ENCODE measurements at places on chromosomes 12 and 14. TPM values are rescaled to one million over a fixed set of nuclear protein-coding genes. Genes with fewer than 3 reads are reported as not detected.

GRCh38 chr12:3681595-3682061 lies 71.3 kb downstream of the CRACR2A start:
- no peak for DNase-seq
- no peak overlapping the region for H3K27ac ChIP-seq
- no peak overlapping the region for H3K4me3 ChIP-seq
- no peaks in the 10 kb centered on the region for H3K27me3 ChIP-seq
- H3K36me3 ChIP-seq = peaks cover 16% of the 10 kb centered on the region

GRCh38 chr12:62684570-62685295 lies 218.1 kb downstream of the MON2 start:
- H3K27me3 ChIP-seq = no peaks in the 10 kb centered on the region
- no peaks in the 10 kb centered on the region for H3K36me3 ChIP-seq

- H3K27me3 ChIP-seq = no peaks in the 10 kb centered on the region
- H3K36me3 ChIP-seq = no peaks in the 10 kb centered on the region
- H3K4me1 ChIP-seq = no peaks in the 10 kb centered on the region
- no peak overlapping the region for H3K27ac ChIP-seq
Observed at GRCh38 chr14:22112004-22112403, 438.4 kb upstream of the OR4E1 start.

GRCh38 chr12:46303039-46303666 lies 34.3 kb upstream of the SLC38A1 start:
- no peaks in the 10 kb centered on the region for H3K36me3 ChIP-seq
- no peak for DNase-seq
- no peaks in the 10 kb centered on the region for H3K27me3 ChIP-seq
- H3K4me3 ChIP-seq = no peak overlapping the region

DNA sequence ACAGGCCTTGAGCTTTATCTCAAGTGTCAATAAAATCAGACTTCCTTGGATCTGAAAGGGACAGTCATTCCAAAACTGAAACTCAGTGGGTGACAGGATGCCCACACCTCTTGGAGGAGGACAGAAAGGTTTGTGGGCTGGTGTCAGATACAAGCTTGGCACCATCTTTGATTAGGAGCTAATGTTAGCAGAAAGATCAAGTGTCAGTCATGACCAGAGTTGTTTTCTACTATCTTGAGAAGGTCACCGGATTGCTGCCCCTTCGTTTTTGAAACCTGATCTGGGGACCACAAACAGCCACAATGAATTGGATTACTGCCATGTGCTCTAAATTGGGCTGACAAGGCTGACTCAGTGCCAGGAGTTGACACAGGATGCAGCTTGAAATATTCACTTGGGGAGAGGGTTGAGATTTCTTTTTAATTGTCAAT lies 88.3 kb downstream of the OTOGL start:
- H3K4me3 ChIP-seq = no peak overlapping the region
- H3K27ac ChIP-seq = peak overlapping the region; percentile 78
- no peaks in the 10 kb centered on the region for H3K36me3 ChIP-seq
- H3K4me1 ChIP-seq = peaks cover 5% of the 10 kb centered on the region
- no peak for DNase-seq

- no peak overlapping the region for H3K27ac ChIP-seq
- H3K4me1 ChIP-seq = peaks cover under 1% of the 10 kb centered on the region
- no peaks in the 10 kb centered on the region for H3K36me3 ChIP-seq
- no peak overlapping the region for H3K4me3 ChIP-seq
Observed at GRCh38 chr12:15556411-15557102, 232.6 kb downstream of the EPS8 start.

DNA sequence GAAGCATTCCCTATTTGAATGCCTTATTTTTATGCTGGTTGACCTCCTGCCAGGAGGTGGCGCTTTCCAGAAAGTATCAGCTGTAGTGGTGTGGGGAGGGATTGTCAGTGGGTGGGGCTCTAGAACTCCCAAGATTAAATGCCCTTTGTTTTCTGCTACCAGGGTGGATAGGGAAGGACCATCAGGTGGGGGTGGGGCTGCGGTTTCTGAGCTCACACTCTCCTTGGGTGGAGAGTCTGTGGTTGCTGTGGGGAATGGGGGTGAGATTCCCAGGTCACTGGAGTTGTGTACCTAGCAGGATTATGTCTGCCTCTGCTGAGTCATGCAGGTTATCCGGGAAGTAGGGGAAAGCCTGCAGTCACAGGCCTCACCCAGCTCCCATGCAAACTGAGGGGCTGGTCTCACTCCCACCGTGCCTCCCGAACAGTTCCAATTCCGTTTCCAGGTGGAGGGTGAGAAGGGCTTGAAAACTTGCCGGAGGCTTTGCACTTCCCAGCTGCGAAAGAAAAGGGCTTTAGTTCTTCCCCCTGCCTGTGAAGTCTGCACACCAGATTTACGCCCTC lies 68.3 kb downstream of the ALG10B start:
- H3K4me3 ChIP-seq = no peak overlapping the region
- no peaks in the 10 kb centered on the region for H3K36me3 ChIP-seq
- H3K27me3 ChIP-seq = no peaks in the 10 kb centered on the region
- no peak overlapping the region for H3K27ac ChIP-seq
- DNase-seq = peak; percentile 47
- H3K4me1 ChIP-seq = no peaks in the 10 kb centered on the region

- no peaks in the 10 kb centered on the region for H3K4me1 ChIP-seq
- H3K4me3 ChIP-seq = no peak overlapping the region
- H3K27me3 ChIP-seq = no peaks in the 10 kb centered on the region
- no peaks in the 10 kb centered on the region for H3K36me3 ChIP-seq
- no peak for DNase-seq
- no peak overlapping the region for H3K27ac ChIP-seq
Observed at GRCh38 chr12:72207486-72208409, 64.4 kb upstream of the TRHDE start.

- no peak overlapping the region for H3K4me3 ChIP-seq
- H3K27ac ChIP-seq = no peak overlapping the region
- DNase-seq = no peak
- H3K4me1 ChIP-seq = peaks cover 6% of the 10 kb centered on the region
Observed at GRCh38 chr14:77310026-77310425, 10.7 kb downstream of the POMT2 start.

DNA sequence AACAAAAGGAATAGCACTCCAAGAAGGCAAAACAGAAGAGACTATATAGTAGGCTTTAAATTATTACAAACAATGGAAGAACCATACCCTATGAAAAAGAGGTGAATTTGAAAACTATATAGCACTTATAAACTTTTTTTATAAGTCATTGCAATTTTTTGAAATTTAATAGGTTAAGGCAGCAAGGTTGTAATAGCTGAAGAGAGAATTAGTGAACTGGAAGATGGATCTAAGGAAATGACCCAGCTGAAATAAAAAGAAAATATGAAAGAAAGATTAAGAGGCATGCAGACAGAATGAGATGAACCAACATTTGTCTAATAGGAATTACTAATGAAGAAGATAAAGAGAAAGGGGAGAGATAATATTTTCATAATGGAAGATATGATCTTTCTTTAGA lies 9.8 kb downstream of the TESC start:
- H3K36me3 ChIP-seq = no peaks in the 10 kb centered on the region
- no peak for DNase-seq
- H3K4me1 ChIP-seq = peaks cover 8% of the 10 kb centered on the region
- no peaks in the 10 kb centered on the region for H3K27me3 ChIP-seq

DNA sequence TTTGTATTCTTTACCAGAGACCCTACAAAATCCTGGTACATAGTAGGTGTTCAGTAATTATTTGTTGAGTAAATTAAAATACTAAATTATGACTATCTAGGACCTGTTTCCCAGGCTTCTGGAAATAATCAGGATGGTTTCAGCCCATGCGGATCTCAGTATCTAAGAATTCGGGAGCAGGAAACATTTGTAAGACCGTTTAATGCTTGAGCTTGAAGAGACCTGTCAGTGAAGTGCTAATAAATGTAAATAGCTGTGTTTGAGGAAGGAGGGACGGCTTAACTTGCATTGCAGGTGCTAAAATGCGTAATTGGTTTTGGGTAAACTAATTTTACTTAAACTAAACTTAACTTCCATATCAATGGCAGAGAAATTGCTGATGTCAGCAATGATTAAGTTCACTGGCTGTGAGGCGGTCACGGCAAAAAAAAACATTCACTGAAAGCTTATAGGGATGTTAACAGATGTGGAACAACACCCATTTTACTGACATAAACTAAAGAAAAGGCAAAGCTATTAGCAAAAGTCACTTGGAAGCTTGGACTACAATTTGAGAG lies 28.6 kb upstream of the AEBP2 start:
- no peak overlapping the region for H3K4me3 ChIP-seq
- no peaks in the 10 kb centered on the region for H3K27me3 ChIP-seq
- H3K4me1 ChIP-seq = peaks cover 5% of the 10 kb centered on the region

DNA sequence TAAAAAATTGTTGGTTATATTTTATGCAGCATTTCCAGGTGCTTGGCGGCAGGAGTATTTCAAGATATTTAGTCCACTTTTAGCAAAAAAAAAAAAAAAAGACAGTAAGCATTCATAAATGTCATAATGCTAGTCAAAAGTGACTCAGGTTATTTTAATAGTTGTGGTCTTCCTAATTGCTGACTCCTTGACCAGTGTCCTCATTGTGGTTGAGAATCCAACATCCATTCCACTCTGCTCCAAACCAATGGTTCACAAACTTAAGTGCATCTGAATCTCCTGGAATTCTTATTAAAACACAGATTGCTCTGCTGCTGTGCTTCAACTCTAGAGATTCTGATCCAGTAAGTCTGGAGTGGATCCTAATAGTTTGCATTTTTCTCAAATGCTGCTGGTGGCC lies 71.4 kb downstream of the AKAP6 start:
- no peak overlapping the region for H3K27ac ChIP-seq
- DNase-seq = no peak
- H3K36me3 ChIP-seq = no peaks in the 10 kb centered on the region
- no peaks in the 10 kb centered on the region for H3K4me1 ChIP-seq
- H3K4me3 ChIP-seq = no peak overlapping the region
- H3K27me3 ChIP-seq = no peaks in the 10 kb centered on the region

GRCh38 chr12:52228931-52229330 lies 4.1 kb upstream of the KRT7 start:
- peaks cover 13% of the 10 kb centered on the region for H3K4me1 ChIP-seq
- H3K27me3 ChIP-seq = peaks cover 17% of the 10 kb centered on the region
- H3K27ac ChIP-seq = no peak overlapping the region
- no peaks in the 10 kb centered on the region for H3K36me3 ChIP-seq

GRCh38 chr12:51183816-51184215 lies 10.9 kb upstream of the TFCP2 start:
- no peaks in the 10 kb centered on the region for H3K4me1 ChIP-seq
- H3K27me3 ChIP-seq = no peaks in the 10 kb centered on the region
- no peaks in the 10 kb centered on the region for H3K36me3 ChIP-seq
- no peak overlapping the region for H3K27ac ChIP-seq
- no peak overlapping the region for H3K4me3 ChIP-seq

GRCh38 chr12:91155990-91156389 lies 26.6 kb downstream of the DCN start:
- DNase-seq = no peak
- H3K27ac ChIP-seq = no peak overlapping the region
- no peak overlapping the region for H3K4me3 ChIP-seq

DNA sequence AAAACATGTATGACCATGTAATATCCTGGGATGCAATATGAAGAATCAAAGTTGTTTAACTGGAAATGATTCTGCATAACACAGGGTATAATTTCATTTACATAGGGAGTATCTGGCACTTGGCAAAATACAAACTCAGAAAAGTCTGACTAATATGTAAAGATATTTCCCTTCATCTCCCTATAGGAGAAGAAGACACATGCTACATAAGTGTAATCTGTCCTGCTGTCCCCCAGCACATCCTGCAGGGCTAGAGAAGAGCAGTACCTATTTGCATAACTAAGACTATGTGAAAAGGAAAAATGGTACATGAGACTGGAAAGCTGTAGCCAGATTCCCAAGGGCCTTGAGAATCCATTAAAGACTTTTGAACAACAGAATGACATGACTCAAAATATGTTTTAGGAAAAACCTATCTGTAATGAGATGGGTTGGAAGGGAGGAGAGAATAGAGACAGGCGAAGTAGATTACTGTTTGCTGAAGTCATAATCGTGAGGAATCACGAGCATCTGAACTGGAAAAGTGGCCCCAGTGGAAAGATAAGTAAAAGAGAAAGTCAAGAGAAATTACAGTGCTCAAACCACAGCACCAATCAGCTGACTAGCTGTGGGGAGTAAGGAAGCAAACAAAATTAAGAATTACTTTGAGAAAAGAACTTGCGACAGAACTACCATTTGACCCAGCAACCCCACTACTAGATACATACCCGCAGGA lies 155.1 kb upstream of the HMGA2 start:
- H3K27ac ChIP-seq = no peak overlapping the region
- H3K4me3 ChIP-seq = no peak overlapping the region
- no peaks in the 10 kb centered on the region for H3K27me3 ChIP-seq
- H3K36me3 ChIP-seq = no peaks in the 10 kb centered on the region

DNA sequence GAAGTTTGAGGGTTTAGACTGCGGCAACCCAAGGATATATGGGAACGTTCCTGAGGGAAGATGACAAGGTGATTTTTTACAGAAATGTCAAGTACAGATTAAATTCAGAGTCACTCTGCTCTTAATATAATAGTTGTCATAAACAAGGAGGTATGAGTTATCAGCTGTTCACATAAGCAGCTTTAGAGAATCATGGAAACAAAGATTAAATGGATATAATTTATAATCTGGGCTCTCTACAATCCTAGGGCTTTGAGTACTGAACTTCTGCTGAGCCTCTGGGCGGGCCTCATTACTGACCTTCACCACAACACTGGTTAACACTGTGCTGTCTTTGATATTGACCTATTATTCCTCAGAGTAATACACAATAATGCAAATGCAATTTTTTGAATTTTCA lies 577.8 kb downstream of the RPS29 start:
- H3K36me3 ChIP-seq = no peaks in the 10 kb centered on the region
- no peak overlapping the region for H3K4me3 ChIP-seq
- H3K27ac ChIP-seq = no peak overlapping the region
- no peaks in the 10 kb centered on the region for H3K4me1 ChIP-seq
- H3K27me3 ChIP-seq = no peaks in the 10 kb centered on the region

IQSEC3 gene
- total RNA-seq = 10.7 TPM

PPP2R5C gene
- total RNA-seq = 160 TPM

EPYC gene
- not detected for total RNA-seq

PTPRB gene
- 91.4 TPM for total RNA-seq

CKB gene
- total RNA-seq = 115 TPM

STON2 gene
- total RNA-seq = 34.3 TPM

EML1 gene
- total RNA-seq = 34.5 TPM

CYP27B1 gene
- 1.1 TPM for total RNA-seq

NTN4 gene
- 140 TPM for total RNA-seq

TSPAN8 gene
- 15.3 TPM for total RNA-seq

PPM1H gene
- total RNA-seq = 6.8 TPM

HOXC9 gene
- total RNA-seq = not detected

Measured in lower lobe of right lung (tissue), 2 donors.